HCT116 (cell line): ENCODE measurements at places on chromosomes 13 and 19. TPM values are rescaled to one million over a fixed set of nuclear protein-coding genes. Genes with fewer than 3 reads are reported as not detected.

DNA sequence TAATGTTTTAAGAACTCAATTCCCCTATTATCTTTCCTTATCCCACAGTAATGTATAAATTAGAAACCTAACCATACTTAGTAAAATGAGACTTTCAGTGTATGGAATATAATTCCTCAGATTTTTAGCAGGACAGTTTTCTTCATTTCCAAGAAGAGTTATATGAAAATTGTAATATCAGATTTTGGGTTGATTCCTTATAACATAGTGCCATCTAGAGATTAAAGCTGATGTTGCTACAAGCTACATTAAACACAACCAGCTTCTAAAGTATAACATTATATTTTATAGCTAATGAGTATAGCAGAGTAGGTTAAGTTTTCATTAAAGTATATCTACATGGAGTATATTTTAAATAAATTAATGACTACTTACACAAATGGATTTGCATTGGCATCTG is 99.7 kb upstream of the MIR17HG start:
- no peaks in the 10 kb centered on the region for H3K36me3 ChIP-seq
- H3K27me3 ChIP-seq, result peaks cover 6% of the 10 kb centered on the region
- H3K4me1 ChIP-seq, result no peaks in the 10 kb centered on the region
- no peak overlapping the region for H3K4me3 ChIP-seq

GRCh38 chr13:111879719-111880118 is 187.2 kb upstream of the SOX1 start:
- no peaks in the 10 kb centered on the region for H3K36me3 ChIP-seq
- H3K27ac ChIP-seq, result no peak overlapping the region
- no peaks in the 10 kb centered on the region for H3K4me1 ChIP-seq
- DNase-seq, result no peak
- H3K27me3 ChIP-seq, result peaks cover 54% of the 10 kb centered on the region
- H3K4me3 ChIP-seq, result no peak overlapping the region

DNA sequence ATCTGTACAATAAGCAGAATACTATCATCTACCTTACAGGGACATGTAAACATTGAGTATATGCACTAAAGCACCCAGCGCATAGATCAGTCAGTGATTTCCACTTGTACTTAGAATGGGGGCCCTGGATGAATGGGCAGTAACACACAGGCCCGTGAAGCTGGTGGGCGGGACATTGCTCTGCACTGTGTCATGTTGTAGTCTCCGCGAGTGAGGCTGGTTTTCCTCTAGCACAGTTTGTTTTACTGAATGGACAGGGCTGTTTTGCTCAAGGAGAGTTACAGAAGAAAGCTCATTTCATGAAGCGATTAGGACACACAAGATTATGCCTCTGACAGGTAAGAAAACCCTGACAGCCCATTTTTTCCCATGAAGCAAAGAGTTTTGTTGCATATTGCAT is 86.4 kb upstream of the SOX21 start:
- no peaks in the 10 kb centered on the region for H3K4me1 ChIP-seq
- H3K27me3 ChIP-seq, result peaks cover 17% of the 10 kb centered on the region
- H3K27ac ChIP-seq, result no peak overlapping the region
- H3K4me3 ChIP-seq, result no peak overlapping the region
- no peaks in the 10 kb centered on the region for H3K36me3 ChIP-seq

The FXYD7 gene
- total RNA-seq, result 0.71 TPM

DNA sequence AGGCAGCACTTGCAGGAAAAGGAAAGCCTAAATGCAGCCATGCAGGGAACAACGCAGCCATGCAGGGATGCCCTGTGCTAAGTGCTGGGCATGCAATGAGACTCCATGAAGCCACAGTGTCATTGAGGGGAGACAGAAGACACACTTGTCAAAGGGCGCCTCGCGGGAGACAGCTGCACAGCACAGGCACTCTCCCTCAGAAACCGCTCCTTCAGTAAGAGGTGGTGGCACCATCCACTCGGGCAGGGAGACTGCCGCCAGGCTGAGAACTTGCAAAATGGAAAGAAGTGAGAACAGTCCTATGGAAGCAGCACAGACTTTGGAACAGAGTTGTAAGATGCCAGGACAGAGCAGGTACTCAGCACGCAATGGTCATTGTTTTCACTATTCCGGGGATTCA is 51.1 kb downstream of the GGACT start:
- no peak overlapping the region for H3K4me3 ChIP-seq
- H3K27ac ChIP-seq, result no peak overlapping the region
- no peaks in the 10 kb centered on the region for H3K36me3 ChIP-seq
- no peaks in the 10 kb centered on the region for H3K4me1 ChIP-seq

DNA sequence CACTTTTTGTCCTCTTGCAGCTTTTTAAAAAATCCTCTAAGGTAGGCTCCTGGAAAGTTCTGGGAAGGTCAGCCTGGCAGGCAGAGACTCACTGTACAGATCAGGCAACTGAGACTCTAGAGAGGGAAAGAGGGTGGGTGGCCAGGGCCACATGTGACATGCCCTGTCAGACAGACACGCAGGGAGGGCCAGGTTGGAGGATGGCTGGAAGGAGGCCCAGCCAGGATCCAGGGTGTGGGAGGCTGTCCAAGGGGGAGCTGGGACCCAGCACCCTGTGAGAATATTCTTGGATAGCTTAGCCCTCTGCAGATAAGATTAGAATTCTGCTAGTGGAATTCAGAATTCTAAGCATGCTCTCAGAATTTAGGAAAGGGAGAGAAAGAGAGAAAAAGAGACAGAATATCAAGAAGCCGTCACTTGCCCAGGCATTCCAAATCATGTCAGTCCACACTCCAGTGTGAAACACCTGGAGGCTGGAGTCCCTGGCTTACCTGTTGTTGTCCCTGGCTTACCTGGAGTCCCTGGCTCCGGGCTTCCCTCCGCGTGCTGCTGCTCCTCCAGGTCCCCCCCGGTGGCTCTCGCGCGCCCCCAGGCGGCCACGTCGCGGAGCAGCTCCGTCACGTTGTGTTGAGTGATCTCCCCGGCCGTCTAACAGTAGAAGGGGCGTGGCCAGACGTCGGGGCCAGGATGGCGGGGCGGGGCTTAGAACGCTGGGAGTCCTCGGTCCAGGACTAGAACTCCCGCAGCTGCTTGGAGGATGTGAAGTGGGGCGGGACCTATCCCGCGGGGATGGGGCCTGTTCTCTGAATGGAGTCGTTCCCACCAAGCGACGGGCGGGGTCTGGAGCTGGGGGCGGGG is 2.8 kb upstream of the TNNI3 start:
- peaks cover 53% of the 10 kb centered on the region for H3K4me1 ChIP-seq
- H3K27me3 ChIP-seq, result no peaks in the 10 kb centered on the region
- DNase-seq, result peak; percentile 92
- H3K4me3 ChIP-seq, result peak overlapping the region; percentile 67

The ACP7 gene
- 4.7 TPM for total RNA-seq

GRCh38 chr19:43464134-43464775 is 1.2 kb downstream of the LYPD3 start:
- H3K36me3 ChIP-seq, result no peaks in the 10 kb centered on the region
- peaks cover 22% of the 10 kb centered on the region for H3K4me1 ChIP-seq
- peak overlapping the region; percentile 26; the same call in 1 of the 2 replicates for H3K27ac ChIP-seq

GRCh38 chr13:40969169-40969901 is 49.8 kb downstream of the ELF1 start:
- no peaks in the 10 kb centered on the region for H3K36me3 ChIP-seq
- H3K27ac ChIP-seq, result no peak overlapping the region
- H3K27me3 ChIP-seq, result no peaks in the 10 kb centered on the region
- peaks cover 8% of the 10 kb centered on the region for H3K4me1 ChIP-seq
- DNase-seq, result no peak

- no peak overlapping the region for H3K27ac ChIP-seq
- no peak for DNase-seq
- H3K36me3 ChIP-seq, result peaks cover 7% of the 10 kb centered on the region; the same call in 1 of the 2 replicates
Observed at GRCh38 chr19:19459707-19460251, 54.3 kb downstream of the GATAD2A start.

DNA sequence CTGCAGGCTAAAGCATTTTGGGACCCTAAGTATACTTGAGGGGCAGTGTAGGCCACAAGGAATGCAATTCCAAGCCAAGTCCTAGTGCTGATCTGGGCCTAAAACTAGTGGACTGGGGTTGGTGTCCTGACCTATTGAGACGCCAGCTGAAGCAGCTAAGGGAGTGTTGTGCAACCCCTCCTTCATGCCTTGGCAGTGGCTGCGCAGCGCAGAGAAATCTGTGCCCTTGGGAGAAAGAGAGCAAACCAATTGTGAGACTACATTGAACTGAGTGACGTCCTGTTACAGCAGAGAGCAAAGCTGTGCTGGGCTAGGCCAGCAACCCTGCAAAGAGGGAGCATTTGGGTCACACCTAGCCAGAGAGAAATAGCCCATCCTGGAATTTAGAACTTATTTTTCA is 2715.0 kb upstream of the PCDH20 start:
- no peaks in the 10 kb centered on the region for H3K27me3 ChIP-seq
- no peak overlapping the region for H3K27ac ChIP-seq
- H3K36me3 ChIP-seq, result no peaks in the 10 kb centered on the region
- DNase-seq, result no peak
- H3K4me3 ChIP-seq, result no peak overlapping the region

GRCh38 chr19:33481863-33482262 is 39.7 kb downstream of the PEPD start:
- no peaks in the 10 kb centered on the region for H3K36me3 ChIP-seq
- H3K4me1 ChIP-seq, result no peaks in the 10 kb centered on the region

The MCEMP1 gene
- total RNA-seq, result not detected

The HSPB6 gene
- total RNA-seq, result 0.93 TPM

DNA sequence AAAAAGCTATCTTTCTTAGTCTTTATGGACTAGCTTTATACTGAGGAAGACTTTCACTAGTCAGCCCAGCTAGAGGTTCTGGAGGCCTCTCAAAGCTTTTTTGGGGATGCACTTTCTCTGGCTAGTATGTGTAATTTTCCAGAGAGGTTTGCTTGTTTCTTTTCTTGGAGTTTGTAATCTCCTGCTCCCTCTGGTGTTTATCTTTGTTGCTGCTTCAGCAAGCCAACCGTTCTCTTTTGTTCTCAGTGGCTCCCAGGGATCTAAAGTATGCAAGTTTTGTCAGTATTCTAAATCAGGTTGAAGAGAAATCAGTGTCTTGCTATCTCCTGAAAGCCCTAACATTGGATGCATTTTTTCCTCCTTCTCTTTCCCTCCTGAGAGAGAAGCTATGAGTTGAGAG is 121.1 kb upstream of the MYO16 start:
- H3K4me3 ChIP-seq, result no peak overlapping the region
- H3K36me3 ChIP-seq, result no peaks in the 10 kb centered on the region
- no peaks in the 10 kb centered on the region for H3K4me1 ChIP-seq
- no peak overlapping the region for H3K27ac ChIP-seq
- peak; percentile 16 for DNase-seq
- no peaks in the 10 kb centered on the region for H3K27me3 ChIP-seq

- no peak overlapping the region for H3K4me3 ChIP-seq
- no peak overlapping the region for H3K27ac ChIP-seq
- no peaks in the 10 kb centered on the region for H3K4me1 ChIP-seq
Observed at GRCh38 chr13:59673286-59673685, 490.4 kb downstream of the DIAPH3 start.

DNA sequence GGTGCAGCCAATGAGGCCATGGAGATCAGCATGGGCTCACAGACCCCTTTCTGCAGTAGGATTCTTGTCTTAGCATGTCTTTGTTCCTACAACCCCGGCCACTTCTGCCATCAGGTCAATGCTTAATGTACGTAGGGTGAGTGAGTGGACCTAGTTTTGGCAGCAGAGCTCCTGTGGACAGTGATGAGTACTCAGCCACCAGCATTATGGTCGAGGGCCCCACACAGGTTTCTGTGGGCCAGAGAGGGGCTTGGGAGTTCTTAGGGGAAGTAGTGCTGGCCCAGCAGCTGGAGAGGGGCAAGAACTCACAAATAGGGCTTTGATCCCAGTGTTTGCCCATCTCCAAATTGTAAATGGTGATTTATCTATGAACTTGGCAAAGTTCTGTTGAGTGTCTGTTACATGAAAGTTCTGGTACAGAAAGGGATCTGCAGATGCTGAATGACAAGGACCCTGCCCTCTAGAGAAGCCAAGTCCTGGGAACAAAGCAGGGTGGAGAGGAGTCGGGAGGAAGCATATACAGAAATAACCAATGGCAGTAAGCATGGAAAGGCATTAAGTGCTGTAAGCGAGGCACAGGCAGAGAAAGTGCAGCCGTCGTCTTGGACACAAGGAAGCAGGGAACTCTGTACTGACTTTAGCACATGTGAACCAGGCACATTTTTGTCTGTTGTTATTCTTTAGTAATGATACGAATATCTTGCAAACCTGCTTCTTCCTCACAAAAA is 185.1 kb downstream of the MTUS2 start:
- no peak overlapping the region for H3K27ac ChIP-seq
- no peaks in the 10 kb centered on the region for H3K4me1 ChIP-seq
- H3K27me3 ChIP-seq, result peaks cover 27% of the 10 kb centered on the region
- no peaks in the 10 kb centered on the region for H3K36me3 ChIP-seq

GRCh38 chr19:55902080-55902751 is 29.9 kb downstream of the NLRP13 start:
- no peak overlapping the region for H3K4me3 ChIP-seq
- no peak for DNase-seq
- H3K36me3 ChIP-seq, result no peaks in the 10 kb centered on the region

The UBE2L5 gene
- total RNA-seq, result 0.15 TPM

The AZU1 gene
- total RNA-seq, result not detected

GRCh38 chr13:103437651-103438050 is 371.4 kb upstream of the SLC10A2 start:
- no peak overlapping the region for H3K4me3 ChIP-seq
- H3K27ac ChIP-seq, result no peak overlapping the region
- no peaks in the 10 kb centered on the region for H3K36me3 ChIP-seq
- no peak for DNase-seq

The SYCN gene
- not detected for total RNA-seq

GRCh38 chr19:19459073-19459472 is 53.6 kb downstream of the GATAD2A start:
- peaks cover 17% of the 10 kb centered on the region for H3K4me1 ChIP-seq
- no peaks in the 10 kb centered on the region for H3K36me3 ChIP-seq
- H3K27ac ChIP-seq, result no peak overlapping the region
- no peaks in the 10 kb centered on the region for H3K27me3 ChIP-seq

DNA sequence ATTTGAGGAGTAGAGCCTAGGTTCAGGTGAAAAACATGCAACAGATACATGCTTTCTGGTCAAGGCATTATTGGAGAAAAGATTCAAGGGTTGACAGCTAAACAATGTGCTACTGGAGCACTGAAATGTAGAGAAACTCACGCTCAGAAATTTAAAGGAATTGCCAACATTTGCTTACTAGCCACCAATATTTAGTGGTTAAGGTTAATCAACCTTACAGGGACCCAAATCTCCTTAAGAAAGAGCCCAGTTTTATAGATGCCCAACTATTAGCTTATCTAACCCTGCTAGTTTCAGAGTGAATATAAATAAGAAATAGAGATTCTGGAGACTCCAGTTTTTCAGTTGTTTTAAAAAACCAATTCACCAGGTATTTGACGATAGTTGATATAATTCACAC is 203.6 kb downstream of the DACH1 start:
- no peak overlapping the region for H3K4me3 ChIP-seq
- no peak overlapping the region for H3K27ac ChIP-seq
- DNase-seq, result no peak
- H3K27me3 ChIP-seq, result no peaks in the 10 kb centered on the region
- no peaks in the 10 kb centered on the region for H3K36me3 ChIP-seq

- no peaks in the 10 kb centered on the region for H3K27me3 ChIP-seq
- no peaks in the 10 kb centered on the region for H3K4me1 ChIP-seq
- H3K4me3 ChIP-seq, result no peak overlapping the region
- no peak overlapping the region for H3K27ac ChIP-seq
- H3K36me3 ChIP-seq, result no peaks in the 10 kb centered on the region
Observed at GRCh38 chr13:103299079-103299478, 232.9 kb upstream of the SLC10A2 start.
